ENCODE measurements at places on chromosomes 16 and 17. TPM values are rescaled to one million over a fixed set of nuclear protein-coding genes. Genes with fewer than 3 reads are reported as not detected.
A peak's percentile ranks its signal among the peaks of the same experiment; 100 is the strongest.

GRCh38 chr16:81995651-81996050 lies 15.6 kb downstream of the SDR42E1 start:
- DNase-seq: no peak

- DNase-seq: no peak
These were observed 37.1 kb upstream of the FOXJ1 start for GRCh38 chr17:76178124-76178523.

GRCh38 chr17:81735264-81736102 lies 23.4 kb downstream of the SLC25A10 start:
- peak; percentile 74 for DNase-seq

The KLHDC4 gene
- 79.4 TPM for total RNA-seq

DNA sequence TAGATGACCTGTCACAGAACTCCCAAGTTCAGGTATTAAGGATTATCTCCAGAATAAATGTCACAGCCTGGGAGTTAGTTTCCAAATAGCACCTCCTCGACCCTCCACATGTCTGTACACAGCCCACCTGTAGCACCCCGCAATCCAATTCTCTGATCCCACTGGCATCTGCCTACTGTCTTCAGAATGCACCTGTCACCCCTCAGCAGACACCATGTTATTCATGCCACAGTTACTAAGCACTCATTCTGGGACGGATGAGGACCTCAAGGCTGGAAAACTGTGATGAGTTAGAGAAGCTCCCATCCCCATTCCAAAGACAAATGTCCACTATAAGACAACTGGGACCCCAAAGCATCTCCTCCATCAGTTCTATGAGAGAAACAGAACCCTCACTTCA lies 7.8 kb downstream of the EMP2 start:
- DNase-seq: no peak

The PLEKHH3 gene
- total RNA-seq: 14.6 TPM

- peak; percentile 55 for DNase-seq
These were observed 224.2 kb downstream of the PARN start for GRCh38 chr16:14405611-14406537.

GRCh38 chr17:16427020-16427419 lies 11.6 kb downstream of the TRPV2 start:
- no peak for DNase-seq

- no peak for DNase-seq
These were observed 35.9 kb upstream of the NUDT7 start for GRCh38 chr16:77686385-77686784.

GRCh38 chr16:16988963-16989362 lies 481.8 kb downstream of the XYLT1 start:
- DNase-seq: no peak

- DNase-seq: no peak
These were observed 2.2 kb downstream of the ZNF276 start for GRCh38 chr16:89723279-89724250.

The TEX14 gene
- total RNA-seq: 0.10 TPM

DNA sequence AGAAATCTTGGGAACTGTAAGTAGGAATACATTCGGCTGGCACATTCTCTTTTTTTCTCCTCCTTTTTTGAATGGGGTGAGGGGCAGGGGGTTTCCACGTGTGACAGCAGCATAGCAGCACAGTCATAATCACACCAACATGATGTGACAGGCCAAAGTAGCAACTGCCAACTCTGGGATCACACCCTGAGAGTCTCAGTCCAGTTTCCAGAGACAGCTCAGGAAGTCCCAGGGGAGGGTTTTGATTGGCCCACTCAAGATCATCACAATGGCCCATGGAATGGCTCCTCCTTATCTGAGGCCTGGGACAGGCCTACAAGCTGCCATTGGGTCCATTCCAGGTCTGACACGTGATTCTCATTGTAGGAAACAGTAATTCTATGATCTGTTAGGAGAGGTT lies 207.1 kb upstream of the ASIC2 start:
- peak; percentile 22 for DNase-seq

DNA sequence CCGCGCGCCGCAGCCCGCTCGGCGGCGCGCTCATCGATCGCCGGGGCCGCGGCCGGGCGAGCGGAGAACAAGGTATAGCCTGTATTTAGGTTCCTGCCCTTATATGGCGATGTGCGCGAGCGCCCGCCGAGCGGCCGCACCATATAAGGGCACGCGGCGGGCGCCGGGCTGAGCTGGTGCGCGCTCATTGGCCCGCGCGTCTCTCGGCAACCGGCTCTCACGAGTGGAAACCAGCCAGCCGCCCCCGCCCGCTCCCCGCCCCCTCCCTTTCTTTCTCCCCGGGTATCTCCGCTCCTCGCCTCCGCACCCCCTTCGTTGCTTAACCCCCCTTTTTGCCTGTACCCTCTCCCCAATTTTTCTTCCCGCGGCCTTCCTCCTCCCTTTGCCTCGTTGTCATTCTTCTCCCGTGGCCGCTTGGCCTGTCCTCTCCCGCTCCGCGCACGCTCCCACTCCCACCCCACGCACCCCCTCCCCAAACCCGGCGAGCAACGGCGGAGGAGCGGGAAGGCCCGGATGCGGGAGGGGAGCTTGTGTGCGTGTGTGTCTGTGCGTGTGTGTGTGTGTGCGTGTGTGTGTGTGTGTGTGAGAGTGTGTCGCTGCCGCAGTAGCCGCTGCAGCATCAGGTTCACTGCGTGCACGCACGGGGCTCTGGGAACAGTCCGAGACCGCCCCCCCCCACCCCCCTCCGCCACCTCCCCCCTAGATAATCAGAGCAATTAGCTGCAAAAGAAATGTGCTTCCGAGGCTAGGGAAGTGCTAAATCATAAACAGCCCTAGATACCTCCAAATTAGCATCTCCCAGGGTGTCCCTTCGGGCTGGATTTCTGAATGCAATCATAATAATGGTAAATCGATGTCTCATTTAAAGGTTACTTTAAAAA lies 13.5 kb upstream of the CBX8 start:
- DNase-seq: peak; percentile 86

The TNS4 gene
- total RNA-seq: 8.8 TPM

DNA sequence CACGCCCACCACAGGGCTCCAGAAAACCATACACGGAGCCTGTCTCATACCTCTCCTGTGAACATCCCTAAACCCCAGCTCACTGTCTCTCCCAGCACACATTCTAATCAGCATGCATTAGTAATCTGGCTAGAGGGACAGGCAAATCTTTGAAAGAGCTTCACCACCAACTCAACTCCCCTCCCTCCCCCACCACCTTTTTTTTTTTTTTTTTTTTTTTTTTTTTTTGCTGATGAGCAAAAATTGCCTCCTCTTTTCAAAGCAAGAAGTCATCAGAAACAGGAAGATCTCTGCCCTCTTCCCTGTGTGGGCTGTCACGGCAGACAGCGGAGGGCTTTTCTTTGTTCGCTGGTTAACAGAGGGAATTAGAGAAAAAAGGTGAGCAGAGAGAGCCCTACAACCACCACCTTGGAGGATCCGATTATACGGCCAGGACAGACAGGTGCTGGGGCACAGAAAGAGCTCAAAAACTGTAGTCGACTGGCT lies 19.9 kb downstream of the GAS7 start:
- no peak for DNase-seq

GRCh38 chr16:50925758-50926357 lies 184.0 kb downstream of the CYLD start:
- no peak for DNase-seq

- no peak for DNase-seq
These were observed 23.1 kb downstream of the TNFRSF13B start for GRCh38 chr17:16948587-16949376.

DNA sequence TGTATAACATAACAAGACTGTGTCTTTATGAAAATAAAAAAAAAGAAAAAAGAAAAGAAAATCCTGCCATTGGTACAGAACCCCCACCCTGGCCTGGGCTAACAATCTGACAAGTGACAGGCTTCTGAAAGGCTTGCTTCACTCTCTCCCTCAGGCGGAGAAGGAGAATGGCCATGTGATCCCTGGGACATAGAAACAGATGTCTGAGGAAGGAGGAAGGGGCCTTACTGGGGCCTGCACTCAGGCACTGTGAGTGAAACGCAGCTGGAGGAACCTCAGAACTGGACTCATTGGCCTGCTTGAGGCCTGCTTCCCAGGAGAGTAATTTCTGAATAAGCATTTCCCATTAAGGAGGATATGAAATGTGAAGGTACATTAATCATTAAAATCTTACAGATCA lies 17.5 kb downstream of the MAP3K14 start:
- DNase-seq: no peak

DNA sequence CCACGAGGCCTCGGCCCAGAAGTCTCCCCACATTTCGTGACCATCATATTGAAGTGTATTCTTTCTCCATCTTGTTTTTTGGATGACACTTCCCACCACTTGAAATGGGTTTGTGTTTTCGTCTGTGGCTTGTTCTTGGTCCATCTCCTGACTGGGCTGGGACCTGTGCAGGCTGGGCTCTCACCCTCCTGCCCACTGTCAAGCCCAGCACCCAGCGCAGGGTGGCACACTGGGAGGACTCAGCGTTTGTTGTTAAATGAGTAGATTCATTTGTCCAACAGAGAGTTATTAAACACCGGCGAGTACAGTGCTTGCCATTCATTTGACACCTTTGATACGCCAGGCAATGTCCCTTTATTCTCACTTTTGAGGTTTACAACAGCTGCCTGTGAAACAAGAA lies 22.6 kb downstream of the NT5M start:
- DNase-seq: no peak

- no peak for DNase-seq
These were observed at the start of gene TEX14 for GRCh38 chr17:58691701-58692238. Gene TEX14, minus strand, starts transcription at chr17:58692045. Its CDS starts 40,044 bp downstream, at chr17:58652001.

GRCh38 chr17:57349541-57350247 lies 93.4 kb downstream of the MSI2 start:
- no peak for DNase-seq

GRCh38 chr17:43732958-43733357 lies 25.6 kb downstream of the SOST start:
- no peak for DNase-seq

The MEFV gene
- 1.1 TPM for total RNA-seq

The LRRC3C gene
- not detected for total RNA-seq

The TMC7 gene
- total RNA-seq: 10.0 TPM

The SNX20 gene
- 1.6 TPM for total RNA-seq

The SLC13A2 gene
- 24.7 TPM for total RNA-seq

DNA sequence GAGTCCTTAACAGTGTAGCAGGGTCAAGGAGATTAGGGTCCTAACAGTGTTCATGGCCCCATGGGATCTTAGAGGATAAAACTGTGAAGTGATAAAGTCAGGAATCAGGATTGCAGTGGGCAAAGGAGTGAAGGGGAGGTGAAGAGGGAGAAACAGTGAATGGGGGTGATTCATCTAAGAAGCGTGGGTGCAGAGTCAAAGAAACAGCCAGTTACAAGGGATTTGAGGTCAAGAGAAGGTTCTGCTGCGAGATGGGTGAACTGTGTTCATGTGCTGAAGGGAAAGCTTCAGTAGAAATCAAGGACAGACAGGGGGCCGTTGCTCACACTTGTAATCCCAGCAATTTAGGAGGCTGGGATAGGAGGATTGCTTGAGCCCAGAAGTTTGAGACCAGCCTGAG lies 5.9 kb downstream of the GTF3C1 start:
- DNase-seq: no peak

GRCh38 chr17:82076018-82076784 lies 10.6 kb upstream of the DUS1L start:
- no peak for DNase-seq

DNA sequence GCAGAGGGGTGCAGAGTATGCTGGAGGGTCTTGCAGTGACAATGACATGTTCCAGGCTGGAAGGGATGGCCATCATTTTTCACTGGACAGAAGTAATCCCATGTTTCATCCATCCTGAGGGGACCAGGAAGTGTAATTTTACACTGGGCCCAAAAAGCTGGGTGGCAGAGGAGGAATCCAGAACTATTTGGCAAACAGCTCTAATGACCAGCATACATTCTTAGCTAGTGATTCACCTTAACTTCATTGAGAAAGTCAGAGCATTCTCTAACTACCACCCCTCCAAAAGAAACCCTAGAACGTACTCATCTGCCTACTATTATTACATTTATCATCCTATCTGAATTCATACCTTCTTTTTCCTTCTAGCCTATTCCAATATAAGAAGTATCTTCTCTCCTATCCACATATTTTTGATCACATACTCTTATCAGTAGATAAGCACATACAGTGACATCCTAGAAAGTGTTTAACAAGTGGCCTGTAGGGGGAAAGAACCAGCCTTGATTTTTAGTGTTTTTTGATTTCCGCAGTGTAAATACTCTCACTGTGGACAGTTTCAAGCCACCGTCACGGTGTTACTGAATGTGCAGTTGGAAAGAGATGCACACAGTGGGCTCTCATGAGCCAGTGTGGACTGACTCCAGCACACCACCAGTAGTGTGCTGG lies 118.1 kb downstream of the FTO start:
- no peak for DNase-seq

The PYCARD gene
- 119 TPM for total RNA-seq

GRCh38 chr16:82533189-82533588 lies 93.6 kb upstream of the CDH13 start:
- no peak for DNase-seq

The CACNG4 gene
- 0.20 TPM for total RNA-seq

GRCh38 chr17:76550712-76551615 lies 11.1 kb downstream of the PRCD start:
- no peak for DNase-seq

DNA sequence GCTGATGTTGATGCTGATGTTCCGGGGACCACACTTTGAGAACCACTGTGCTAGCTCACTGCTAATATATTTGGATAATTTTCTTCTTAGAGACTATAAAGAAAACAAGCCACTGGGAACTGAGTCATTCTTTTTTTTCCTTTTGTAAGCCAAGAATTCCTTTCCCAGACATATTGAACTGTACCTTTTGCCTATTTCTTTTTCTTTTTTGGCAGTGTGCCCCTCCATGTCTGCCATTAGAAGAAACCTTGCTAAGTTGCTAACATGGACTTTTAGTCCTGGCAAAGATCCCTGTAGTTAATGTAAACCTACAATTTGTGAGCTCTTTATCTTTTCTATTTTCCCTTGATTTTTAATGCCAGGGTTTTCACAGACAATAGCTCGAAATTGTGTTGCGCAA lies 17.3 kb upstream of the ERCC4 start:
- DNase-seq: no peak

GRCh38 chr17:67322042-67322787 lies 44.2 kb downstream of the PSMD12 start:
- DNase-seq: no peak

The CNGB1 gene
- 0.05 TPM for total RNA-seq

The MYO15B gene
- 210 TPM for total RNA-seq

GRCh38 chr16:29745121-29745852 lies 503 bp downstream of the C16orf54 start:
- peak; percentile 29 for DNase-seq

DNA sequence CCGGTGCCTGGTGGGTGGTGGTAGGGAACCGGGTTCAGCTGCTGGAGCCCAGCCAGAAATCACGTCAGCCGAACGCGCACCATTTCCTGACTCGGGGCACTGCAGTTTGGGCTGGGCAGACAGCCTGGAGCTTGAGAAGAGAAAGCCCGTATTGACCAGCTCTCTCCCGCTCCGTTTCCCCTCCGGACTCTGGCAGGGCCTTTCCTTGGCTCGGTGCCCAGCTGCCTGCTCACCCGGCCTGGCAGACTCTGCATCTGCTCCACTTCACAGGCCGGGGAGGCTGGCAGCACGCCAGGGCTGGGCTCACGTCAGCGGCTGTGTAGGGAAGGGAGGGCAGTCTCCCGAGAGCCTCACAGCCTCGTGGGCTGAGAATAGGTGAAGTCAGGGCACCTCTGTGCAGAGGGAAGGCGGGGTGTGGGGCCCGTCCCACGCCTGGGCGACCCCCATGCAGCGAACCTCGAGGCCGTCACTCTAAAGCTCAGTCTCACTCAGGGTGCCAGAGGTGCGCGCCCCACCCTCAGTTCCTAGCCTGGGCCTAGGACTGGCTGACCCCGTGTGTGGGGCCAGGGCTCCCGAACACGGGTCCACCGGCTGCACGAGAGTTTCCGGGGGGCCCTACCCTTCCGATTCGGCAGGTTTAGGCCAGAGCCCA lies 59.1 kb downstream of the OR1D5 start:
- peak; percentile 99 for DNase-seq

- DNase-seq: no peak
These were observed 69.5 kb downstream of the HLF start for GRCh38 chr17:55334285-55334684.

The TGFB1I1 gene
- total RNA-seq: 10.9 TPM

All from colonic mucosa (tissue), 4 donors.